ENCODE measurements at places on chromosomes 1 and 21. TPM values are rescaled to one million over a fixed set of nuclear protein-coding genes. Genes with fewer than 3 reads are reported as not detected.

DNA sequence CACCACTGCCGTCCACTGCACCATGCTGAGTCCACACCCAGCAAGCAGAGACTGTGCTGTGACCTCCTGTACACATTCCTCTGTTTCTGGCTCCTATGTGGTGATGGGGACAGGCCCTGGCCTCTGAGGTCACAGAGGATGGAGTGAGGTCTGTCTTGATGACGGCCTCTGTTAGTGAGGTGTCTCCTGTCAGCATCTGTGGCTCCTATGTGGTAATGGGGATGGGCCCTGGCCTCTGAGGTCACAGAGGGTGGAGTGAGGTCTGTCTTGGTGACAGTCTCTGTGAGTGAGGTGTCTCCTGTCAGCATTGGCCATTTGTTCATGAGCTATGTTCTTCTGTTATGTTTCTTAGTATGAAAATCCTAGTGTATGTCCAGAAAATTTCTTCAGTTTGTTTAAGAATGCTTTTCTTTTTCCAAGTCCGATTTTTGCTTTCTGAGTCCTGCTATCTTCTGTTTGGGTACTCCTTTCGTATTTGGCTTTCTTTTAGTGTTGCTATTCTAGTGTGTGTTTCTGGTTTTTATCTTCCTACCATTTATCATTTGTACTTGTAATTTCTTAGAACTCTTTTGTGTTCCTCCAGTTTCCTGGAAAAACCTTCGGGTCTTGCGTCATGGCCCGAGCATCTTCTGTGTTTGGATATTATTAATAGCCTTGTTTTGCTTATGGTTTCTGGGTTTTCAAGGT is 13.4 kb downstream of the SNAP47 start:
- no peak for DNase-seq

GRCh38 chr1:213761845-213762407 is 225.8 kb upstream of the PROX1 start:
- DNase-seq, result no peak

DNA sequence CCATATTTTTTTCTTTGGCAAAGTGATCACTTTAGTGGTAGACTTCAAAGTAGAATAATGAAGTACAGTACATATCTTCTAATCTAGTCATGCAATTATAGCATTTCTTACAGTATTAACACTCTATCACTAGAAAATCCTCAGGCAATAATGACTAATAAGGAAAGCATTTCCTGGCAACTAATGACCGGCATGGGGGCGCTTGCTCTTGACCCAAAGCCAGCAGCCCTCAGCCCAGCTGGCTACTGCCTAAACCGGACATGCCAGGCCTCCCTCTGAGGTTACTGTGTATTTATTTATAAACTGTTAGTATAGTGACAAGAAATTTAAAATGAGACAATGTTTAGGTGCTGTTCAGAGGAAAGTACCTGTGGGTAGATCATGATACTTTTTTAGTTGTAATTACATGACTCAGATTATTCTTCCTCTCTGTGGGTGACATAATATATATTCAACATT is 633.8 kb downstream of the PTPRC start:
- DNase-seq, result no peak

DNA sequence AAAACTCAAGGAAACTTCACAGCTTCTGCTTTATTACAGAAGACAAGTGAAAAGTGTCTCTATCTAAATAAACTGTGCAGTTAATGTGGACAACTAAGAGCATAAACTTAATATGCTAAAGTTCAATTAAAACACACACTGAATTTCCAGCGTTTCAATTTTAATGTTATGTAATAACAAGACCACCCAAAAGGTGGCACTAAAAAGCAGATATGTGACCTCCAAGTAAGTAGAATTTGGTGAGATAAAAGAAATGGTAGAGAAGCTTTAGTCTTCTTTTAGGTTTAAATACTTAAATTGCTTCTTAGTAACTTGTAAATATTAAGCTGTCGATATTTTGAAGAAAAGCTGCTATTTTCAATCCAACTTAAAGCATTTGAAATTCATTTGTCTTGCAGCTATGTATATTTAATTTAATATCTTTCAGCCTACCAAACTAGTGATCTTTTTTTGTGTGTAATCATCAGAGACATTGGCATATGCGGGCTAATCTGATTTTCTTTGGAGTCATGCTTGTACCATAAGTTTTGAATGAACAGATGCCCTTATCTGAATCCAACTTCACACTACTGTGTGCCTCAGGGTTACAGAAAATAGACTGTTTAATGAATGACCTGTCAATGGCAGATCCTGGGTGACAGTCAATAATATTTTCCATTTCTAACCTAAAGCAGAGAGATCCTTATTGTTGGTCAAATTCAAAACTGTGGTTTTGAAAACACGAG is 36.5 kb upstream of the ADAMTS1 start:
- no peak for DNase-seq

- DNase-seq, result no peak
Measured at GRCh38 chr1:68918563-68918962, 421.7 kb upstream of the DEPDC1 start.

- DNase-seq, result no peak
Measured at GRCh38 chr21:24289539-24289938, 1317.7 kb downstream of the MRPL39 start.

- DNase-seq, result no peak
Measured at GRCh38 chr1:9345922-9346321, 53.2 kb downstream of the SPSB1 start.

- DNase-seq, result no peak
Measured at GRCh38 chr1:93851878-93852277, 27.1 kb downstream of the DNTTIP2 start.

GRCh38 chr1:59601041-59601441 is 213.7 kb upstream of the HOOK1 start:
- no peak for DNase-seq

GRCh38 chr1:228212415-228212965 is 4.6 kb downstream of the OBSCN start:
- DNase-seq, result no peak

- DNase-seq, result no peak
Measured at GRCh38 chr21:15893902-15894301, 164.1 kb downstream of the USP25 start.

GRCh38 chr1:214842856-214843255 is 239.7 kb upstream of the KCNK2 start:
- DNase-seq, result no peak

GRCh38 chr1:109947582-109948284 is 36.8 kb upstream of the AHCYL1 start:
- DNase-seq, result no peak

- no peak for DNase-seq
Measured at GRCh38 chr1:207059881-207060280, 6.8 kb downstream of the PFKFB2 start.

GRCh38 chr21:32981096-32981495 is 44.6 kb upstream of the OLIG2 start:
- DNase-seq, result peak; percentile 42

DNA sequence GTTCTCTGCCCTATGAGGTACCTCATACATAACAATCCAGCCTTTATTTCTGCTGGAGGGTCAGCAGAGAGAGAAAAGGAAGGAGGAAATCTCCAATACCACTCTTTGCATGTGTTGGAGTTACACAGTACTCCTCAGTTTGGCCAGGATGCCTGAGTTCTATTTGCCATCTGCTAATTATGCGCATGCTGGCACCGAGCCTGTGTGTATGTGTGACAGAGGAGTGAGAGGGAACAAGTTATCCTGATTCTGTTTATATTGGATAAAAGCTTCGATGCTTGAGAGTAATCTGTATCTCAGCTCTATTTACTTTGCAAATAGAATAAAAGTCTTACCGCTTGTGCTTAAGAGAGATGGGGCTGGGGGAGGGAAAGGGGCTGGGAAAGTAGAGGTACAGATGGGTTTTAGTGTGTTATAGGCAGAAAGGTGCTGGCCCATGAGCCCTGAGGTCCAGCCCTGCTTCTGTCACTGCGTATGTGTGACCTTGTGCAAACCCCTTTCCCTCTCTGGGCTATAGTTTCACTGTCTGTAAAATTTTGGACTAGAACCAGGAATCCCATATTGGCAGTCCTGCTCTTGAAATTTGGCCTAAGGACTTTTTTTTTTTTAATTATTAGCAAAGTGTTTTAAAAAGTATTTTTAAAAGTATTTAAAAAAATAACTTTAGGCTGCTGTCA is 54.5 kb upstream of the PLXNA2 start:
- no peak for DNase-seq

- no peak for DNase-seq
Measured at GRCh38 chr21:43269957-43270705, 101.3 kb downstream of the CRYAA start.

DNA sequence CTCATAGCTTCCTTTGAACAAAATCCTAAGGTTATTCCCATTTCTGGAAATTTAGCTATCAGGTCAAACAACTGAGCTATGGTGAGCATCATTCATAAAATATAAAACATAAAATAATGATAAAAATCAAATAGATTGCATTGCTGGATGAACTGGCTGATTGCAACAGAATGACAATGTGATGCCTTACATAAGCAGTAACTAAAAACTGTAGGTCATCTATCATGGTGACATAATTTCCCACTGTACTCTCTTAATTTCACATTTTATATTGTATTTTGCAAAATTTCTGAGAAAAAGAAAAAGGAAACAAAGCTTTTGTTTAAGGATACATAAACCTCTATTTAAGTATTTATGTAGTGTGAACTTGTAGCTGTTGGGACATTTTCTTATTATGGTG is 4.6 kb downstream of the PTGER3 start:
- no peak for DNase-seq

GRCh38 chr1:223794136-223794880 is 51.4 kb downstream of the TP53BP2 start:
- no peak for DNase-seq

Gene DEPDC1
- total RNA-seq, result 0.52 TPM

Gene CLCN6
- 12.5 TPM for total RNA-seq

Gene GPR61
- not detected for total RNA-seq

Gene KDF1
- total RNA-seq, result not detected

Gene OR2T11
- total RNA-seq, result not detected

Gene IGSF3
- total RNA-seq, result 8.6 TPM

Gene CYYR1
- 19.3 TPM for total RNA-seq

Gene BSDC1
- total RNA-seq, result 67.9 TPM

Gene MPL
- not detected for total RNA-seq

Gene RGL1
- 37.7 TPM for total RNA-seq

Gene F11R
- total RNA-seq, result 9.1 TPM

Gene CELA3A
- total RNA-seq, result not detected

Gene FBXO44
- total RNA-seq, result 19.8 TPM

Gene BTG3
- 17.2 TPM for total RNA-seq

Measured in esophagus muscularis mucosa (tissue), 4 donors.